ENCODE measurements at places on chromosomes 5 and 9. TPM values are rescaled to one million over a fixed set of nuclear protein-coding genes. Genes with fewer than 3 reads are reported as not detected.

Gene MCC
- 2.5 TPM for total RNA-seq

Gene STPG3
- total RNA-seq, result 0.46 TPM

Gene HMMR
- 94.5 TPM for total RNA-seq

Gene CCDC183
- total RNA-seq, result 5.3 TPM

- no peaks in the 10 kb centered on the region for H3K4me1 ChIP-seq
- H3K27ac ChIP-seq, result no peak overlapping the region
- H3K36me3 ChIP-seq, result no peaks in the 10 kb centered on the region
Observed at GRCh38 chr5:31783086-31783645, 144.2 kb downstream of the PDZD2 start.

- no peak overlapping the region for H3K27ac ChIP-seq
- H3K4me3 ChIP-seq, result no peak overlapping the region
- H3K27me3 ChIP-seq, result no peaks in the 10 kb centered on the region
- DNase-seq, result no peak
Observed at GRCh38 chr5:143229896-143230675, 173.4 kb downstream of the NR3C1 start.
